GM23248 (cell line): ENCODE measurements at places on chromosomes 6 and 20.

DNA sequence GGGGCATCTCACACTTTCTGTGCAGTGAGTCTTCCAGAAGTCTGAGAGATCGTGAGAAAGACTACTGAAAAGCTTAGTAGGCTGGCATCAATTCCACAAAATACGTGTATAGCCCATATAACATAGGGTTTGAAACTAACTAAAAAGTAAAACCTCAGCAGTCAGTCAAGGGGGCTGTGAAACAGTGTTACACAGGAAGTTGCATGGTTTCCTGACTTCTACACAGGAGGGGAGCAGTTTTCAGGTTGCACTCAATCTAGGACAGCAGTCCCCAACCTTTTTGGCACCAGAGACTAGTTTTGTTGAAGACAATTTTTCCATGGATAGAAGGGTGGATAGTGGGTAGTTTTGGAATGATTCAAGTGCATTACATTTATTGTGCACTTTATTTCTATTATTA is 4.7 kb upstream of the LY86 start:
- DNase-seq = no peak

DNA sequence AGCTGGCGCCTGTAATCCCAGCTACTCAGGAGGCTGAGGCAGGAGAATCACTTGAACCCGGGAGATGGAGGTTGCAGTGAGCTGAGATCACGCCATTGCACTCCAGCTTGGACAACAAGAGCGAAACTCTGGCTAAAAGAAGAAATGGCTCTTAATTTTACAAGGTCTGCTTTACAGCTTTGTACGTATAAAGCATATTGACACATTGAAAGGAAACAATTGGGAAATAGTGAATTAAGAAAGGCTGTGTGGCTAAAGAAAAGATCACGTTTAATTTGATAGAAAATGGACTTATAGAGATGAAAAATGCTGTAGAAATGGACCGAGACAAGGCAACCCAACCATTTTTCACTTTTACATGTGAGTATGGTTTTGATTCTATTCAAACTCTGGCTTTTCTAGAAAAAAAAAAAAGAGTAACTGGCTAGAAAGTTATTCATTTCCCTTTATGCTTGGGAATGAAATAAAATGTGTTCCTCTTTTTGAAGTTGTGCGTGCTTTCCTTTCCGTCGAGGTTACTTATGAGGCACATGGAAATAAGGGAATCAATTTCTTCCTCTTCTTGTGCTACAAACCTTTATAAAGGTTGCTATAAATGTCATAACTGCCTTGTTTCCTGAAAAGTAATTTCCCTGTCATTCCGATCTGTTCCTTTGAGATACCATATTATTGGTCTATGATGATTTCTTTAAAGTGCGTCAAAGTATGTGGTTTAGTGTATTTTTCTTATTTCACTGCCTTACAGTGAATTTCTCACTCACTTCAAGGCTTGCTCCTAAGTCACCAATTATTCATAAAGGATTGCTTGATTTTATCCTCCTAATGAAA is 29.4 kb downstream of the PFDN4 start:
- no peak for DNase-seq

DNA sequence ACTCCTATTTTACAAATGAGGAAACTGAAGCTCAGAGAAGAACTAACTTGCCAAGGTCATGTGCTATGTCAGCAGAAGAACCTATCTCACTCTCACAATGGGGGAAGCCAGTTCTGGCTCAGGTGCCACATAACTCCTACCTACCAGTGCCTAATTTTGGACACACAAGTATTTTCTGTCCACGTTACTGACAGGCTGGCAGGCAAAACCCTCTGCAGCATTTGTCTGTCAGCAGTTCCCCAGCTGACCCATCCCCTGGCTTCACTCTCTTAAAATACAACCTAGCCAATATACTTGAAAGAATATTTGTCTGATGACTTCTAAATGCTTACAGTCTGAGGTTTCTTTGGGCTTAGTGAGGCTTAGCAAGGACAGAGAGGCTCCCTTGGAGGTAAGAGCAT is 15.5 kb downstream of the GSS start:
- no peak for DNase-seq

- no peak for DNase-seq
These were observed 99.9 kb downstream of the NFATC2 start for GRCh38 chr20:51442602-51443001.

DNA sequence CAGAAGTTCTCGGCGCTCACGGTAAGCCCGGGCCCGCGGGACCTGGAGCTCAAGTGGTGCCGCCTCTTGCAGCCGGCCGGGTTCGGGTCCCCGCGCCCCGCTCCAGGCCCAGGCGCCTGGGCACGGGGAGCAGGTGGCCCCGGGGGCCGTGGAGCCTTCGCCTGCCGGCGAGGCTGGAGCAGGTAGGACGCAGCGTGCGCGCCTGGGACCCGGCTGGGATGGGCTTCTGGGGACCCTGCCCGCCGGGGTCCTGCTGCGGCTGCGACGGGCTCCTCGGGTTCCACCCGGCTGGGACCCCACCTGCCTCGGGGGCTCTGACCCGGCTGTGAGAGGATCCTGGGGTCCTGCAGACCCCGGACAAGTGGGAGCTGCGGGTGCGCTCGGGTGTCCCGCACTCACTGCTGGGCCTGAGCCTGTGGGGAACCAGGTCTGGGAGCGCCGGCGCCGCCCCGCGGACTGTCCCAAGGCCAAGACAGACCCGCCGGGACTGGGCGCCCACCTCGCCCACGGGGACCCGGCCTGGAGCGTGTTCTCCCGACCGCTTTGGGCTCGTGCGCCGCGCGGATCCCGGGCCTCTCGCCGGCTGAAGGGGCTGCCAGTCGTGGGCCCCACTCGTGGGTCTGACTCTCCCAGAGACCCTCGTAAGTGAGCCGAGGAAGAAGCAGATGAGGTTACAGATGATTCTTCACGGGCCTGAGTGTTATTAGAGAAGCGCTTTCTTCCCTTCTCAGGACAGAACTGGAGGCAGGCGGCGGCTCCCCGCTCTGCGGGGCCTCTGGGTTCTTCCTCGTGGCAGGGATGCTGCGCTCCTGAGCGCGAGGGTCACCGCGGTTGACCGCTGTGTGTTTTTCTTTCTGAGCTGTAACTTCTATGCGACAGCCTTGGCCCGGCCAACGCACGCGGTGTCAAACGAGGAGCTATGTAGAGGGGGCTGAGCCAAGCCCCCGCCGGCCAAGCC is 729 bp downstream of the SMOC2 start:
- no peak for DNase-seq

- DNase-seq = peak; percentile 85
These were observed 744 bp upstream of the FOXO3 start for GRCh38 chr6:108559884-108560462.

- peak; percentile 59 for DNase-seq
These were observed 301 bp downstream of the PPP1R3D start for GRCh38 chr20:59939879-59940128.

GRCh38 chr6:46848684-46849360 is 55.6 kb downstream of the MEP1A start:
- peak; percentile 84 for DNase-seq

- peak; percentile 65 for DNase-seq
These were observed 7.1 kb downstream of the TRIM26 start for GRCh38 chr6:30206152-30206551.

- DNase-seq = peak; percentile 43
These were observed 5.6 kb upstream of the PHACTR3 start for GRCh38 chr20:59598625-59599310.

DNA sequence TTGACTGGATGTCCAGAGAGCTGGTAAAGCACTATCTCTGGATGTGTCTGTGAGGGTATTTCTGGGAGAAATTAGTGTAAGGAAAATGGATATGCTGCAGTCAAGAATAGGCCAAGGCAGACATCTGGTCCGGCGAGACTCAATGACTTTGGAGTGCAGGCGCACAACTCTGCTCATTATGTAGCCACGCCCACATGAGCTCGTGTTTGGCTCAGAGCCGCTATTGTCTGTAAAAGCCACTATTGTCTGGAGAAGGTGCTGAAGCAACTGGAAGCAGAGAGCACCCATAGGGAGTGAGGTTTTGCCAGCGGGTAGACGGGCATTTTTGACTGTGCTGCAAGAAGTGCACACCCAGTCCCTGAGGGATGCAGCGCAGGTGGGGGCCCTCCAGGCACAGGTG is 305.0 kb upstream of the POU3F2 start:
- no peak for DNase-seq

DNA sequence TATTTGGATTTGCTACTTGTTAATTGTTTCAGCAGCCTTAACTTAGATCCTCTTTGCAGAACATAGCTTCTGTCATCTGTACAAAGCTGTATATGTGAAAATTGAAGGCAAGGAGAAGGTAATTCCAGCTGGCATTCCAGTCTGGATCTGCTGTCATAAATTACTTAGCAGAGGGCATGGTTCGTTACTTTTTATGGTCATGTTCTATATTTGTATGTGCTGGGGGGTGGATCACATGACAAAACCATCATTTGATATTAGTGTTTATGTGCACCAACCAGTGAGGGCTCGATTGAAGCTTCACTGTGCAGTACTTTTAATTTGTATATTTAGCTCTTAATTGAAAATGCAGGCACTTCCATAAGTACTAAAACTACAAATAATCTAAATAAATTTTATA is 80.2 kb downstream of the CAP2 start:
- DNase-seq = no peak

GRCh38 chr20:23287354-23288190 is 63.0 kb upstream of the NXT1 start:
- no peak for DNase-seq

- DNase-seq = no peak
These were observed 38.4 kb upstream of the FNDC1 start for GRCh38 chr6:159130846-159131245.

GRCh38 chr6:106466211-106466610 is 105.7 kb downstream of the CRYBG1 start:
- no peak for DNase-seq

DNA sequence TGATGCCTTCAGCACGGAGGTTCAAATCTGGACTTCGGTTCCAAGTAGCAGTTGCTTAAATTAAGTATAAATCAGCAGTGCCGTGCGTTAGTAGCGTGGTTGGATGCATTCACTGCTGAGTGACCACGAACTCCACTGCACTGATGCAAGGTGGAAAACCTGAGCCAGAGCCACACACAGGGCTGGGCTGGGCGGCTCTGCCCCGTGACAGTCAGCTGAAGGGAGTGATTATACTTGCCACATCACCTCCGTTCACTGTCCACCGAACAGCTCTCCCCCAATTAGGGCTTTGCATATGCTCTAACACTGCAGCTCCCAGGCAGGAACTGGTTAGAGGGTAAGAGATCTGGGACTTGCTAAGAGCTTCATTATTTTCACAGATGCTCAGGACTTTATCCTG is 22.2 kb downstream of the PPP1R3G start:
- DNase-seq = no peak

GRCh38 chr20:33576432-33577125 is 85.5 kb upstream of the C20orf144 start:
- DNase-seq = no peak

DNA sequence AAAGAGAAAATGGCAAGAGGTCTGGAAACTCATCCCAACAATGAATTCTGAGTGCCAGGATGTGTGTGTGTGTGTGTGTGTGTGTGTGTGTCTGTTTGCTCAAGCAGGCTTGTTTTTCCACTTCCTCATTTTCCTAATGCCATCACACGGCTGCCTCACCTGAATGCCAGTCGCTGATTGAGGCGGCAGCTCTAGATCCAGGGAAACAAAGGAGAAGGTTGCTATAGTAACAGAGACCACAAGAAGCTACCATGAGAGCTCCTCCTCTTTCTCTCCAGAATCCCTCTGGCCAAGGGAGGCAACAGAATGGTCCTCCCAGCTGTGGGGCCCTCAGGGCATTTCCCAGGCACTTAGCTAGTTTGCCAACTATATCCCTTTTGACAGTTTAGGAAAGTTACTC is 241.1 kb upstream of the TSHZ2 start:
- DNase-seq = no peak

GRCh38 chr6:134962421-134962820 is 12.5 kb upstream of the ALDH8A1 start:
- no peak for DNase-seq

DNA sequence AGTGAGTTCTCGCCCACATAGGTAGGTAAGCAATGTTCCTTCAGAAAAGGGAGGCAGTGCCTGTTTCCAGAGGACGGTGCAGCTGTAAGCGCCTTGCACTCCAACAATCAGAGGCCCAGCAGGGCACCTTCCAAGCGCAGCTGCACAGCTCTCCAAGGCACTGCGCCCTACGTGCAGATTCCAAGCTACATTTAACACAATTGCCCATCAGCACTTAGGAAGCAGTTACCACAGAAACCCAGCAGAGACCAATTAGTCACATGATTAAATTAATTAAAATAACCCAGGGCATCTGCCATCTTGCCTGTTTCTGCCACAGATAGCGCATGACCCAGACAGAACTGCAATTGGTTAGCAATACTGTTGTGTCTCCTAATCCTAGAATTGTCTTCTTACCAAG is 65.5 kb downstream of the SOBP start:
- DNase-seq = no peak

DNA sequence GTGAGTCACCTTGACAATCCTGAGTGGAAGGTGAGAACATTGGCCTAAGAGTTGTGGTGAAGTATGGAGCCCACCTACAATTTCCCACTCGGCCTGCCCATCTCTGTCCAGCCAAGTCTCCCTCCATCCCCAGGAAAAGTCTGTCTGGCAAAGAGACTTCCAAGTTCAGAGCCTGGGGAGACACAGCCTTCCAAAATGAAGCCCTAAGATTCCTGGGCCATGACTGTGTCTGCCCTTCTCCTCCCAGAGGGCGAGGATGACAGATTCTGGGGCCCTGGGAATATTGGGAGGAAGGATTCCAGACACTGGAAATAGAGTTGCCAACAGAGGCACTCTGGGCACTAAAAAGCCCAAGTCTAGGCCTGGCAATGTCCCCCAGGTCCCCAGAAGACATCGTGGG is 176.8 kb downstream of the NFATC2 start:
- peak; percentile 91 for DNase-seq

GRCh38 chr6:159788276-159788675 is 1.1 kb downstream of the TCP1 start:
- DNase-seq = peak; percentile 16

DNA sequence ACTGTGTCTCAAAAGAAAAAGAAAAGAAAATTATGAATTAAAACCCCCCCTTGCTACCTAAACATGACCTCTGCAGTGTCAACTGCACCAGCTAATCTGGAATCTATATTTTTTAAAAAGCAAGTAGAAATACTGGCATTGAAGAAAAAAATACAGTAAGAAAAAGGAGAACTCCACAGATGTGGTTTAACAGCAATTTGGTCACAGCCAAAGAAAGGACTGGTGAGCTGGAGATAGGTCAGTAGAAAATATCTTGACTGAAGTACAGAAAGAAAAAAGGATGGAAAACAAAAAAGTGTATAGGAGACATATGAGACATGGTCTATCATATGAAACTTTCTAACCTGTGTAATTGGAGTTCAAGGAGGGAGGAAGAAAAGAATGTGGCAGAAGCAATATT is 44.1 kb upstream of the ERVFRD-1 start:
- no peak for DNase-seq

- DNase-seq = no peak
These were observed 366.8 kb downstream of the TAF4 start for GRCh38 chr20:61698598-61699494.

- DNase-seq = no peak
These were observed 142.7 kb downstream of the TENT5A start for GRCh38 chr6:81609736-81610135.

GRCh38 chr6:161080263-161080970 is 88.8 kb downstream of the MAP3K4 start:
- DNase-seq = peak; percentile 58
